ENCODE measurements at places on chromosomes 13 and 19.

DNA sequence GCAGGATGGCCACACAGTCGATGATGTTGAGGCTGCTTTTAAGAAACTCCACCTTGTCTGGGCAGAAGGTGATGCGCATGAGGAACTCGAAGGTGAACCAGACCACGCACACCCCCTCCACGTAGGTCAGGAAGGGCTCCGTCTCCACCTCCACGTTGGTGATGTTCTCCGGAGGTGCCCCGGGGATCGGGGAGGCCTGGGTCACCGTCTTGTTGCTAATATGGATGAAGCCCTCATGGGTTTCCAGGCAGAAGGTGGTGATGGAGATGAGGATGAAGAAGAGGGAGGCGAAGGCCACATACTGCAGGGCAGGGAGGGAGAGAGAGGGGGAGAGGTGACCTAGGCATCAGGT lies 5.4 kb downstream of the KCNC3 start:
- H3K36me3 ChIP-seq, result no peaks in the 10 kb centered on the region
- H3K27ac ChIP-seq, result no peak overlapping the region
- peaks cover 22% of the 10 kb centered on the region for H3K27me3 ChIP-seq
- H3K4me3 ChIP-seq, result no peak overlapping the region
- DNase-seq, result no peak

GRCh38 chr13:38421590-38422560 lies 72.2 kb downstream of the UFM1 start:
- no peaks in the 10 kb centered on the region for H3K36me3 ChIP-seq
- DNase-seq, result no peak
- H3K27me3 ChIP-seq, result no peaks in the 10 kb centered on the region
- H3K27ac ChIP-seq, result no peak overlapping the region

DNA sequence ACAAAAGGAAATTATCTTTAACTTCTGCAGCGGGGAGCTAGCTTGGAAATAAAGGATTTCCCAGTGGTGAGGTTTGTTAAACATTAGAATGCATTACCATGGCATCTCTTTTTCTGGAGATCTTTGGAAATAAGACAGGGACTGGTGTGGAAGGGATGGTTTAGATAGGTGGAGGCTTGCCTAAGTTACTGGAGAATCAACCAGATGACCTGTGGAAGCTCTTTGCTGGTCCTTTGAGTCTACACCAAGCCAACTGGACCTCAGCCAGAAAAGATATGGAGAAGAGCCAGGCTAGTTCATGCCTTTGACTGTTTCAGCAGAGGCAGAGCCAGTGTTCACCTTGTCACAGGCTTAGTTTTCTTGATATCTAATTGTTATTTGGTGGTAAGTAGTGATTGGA lies 134.7 kb downstream of the KCNRG start:
- H3K27ac ChIP-seq, result no peak overlapping the region
- no peak for DNase-seq
- H3K36me3 ChIP-seq, result no peaks in the 10 kb centered on the region
- no peaks in the 10 kb centered on the region for H3K27me3 ChIP-seq
- H3K4me1 ChIP-seq, result no peaks in the 10 kb centered on the region
- no peak overlapping the region for H3K4me3 ChIP-seq

DNA sequence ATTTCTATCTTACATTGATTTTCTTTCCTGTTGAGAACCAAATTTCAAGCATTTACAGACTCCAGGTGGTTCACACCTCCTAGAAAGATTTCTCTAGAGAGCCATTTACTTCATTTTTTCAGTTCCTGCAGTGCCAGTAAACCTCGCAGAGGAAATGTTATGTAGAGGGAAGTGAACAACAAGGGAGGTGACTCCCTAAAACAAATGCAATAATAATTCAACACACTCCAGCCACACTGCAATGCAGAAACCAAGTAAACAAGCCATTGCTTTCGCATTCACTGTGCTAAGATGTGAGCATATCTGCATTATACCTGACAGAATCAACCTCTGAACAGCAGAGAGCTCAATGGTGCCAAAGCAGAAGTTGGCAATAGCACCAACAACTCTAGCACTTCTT lies 215.1 kb downstream of the RBM26 start:
- H3K27me3 ChIP-seq, result no peaks in the 10 kb centered on the region
- no peaks in the 10 kb centered on the region for H3K36me3 ChIP-seq
- no peak overlapping the region for H3K4me3 ChIP-seq
- H3K4me1 ChIP-seq, result peaks cover 5% of the 10 kb centered on the region
- DNase-seq, result no peak
- H3K27ac ChIP-seq, result no peak overlapping the region

DNA sequence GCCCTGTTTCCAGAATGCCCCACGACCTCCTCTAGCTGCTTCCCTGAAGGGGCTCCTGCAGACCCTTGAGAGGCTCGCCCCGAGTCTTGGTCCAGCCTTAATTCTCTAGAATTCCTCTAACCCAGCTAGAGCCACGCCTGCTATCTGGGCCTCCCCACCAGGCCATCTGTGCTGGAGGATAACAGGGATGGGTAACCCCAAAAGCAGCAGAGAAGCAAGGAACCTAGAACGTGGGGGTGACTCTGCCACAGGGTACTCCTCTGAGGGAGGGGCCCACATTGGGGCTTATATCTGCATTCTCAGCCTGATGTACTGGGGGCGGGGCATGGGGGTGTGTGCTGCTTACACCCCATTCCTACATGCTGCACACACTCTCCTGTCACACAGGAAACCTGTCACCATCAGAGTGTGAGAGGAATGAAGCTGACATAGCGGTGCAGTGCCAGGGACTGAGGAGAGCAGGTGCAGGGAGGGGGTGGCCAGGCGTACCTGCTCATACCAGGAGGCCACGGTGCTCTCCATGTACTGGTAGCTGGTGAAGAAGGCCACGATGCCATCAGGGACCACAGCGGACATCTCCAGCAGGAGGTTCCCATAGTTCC lies 13.8 kb downstream of the KLC3 start:
- H3K36me3 ChIP-seq, result peaks cover 7% of the 10 kb centered on the region
- H3K27ac ChIP-seq, result no peak overlapping the region
- no peaks in the 10 kb centered on the region for H3K27me3 ChIP-seq
- no peaks in the 10 kb centered on the region for H3K4me1 ChIP-seq
- H3K4me3 ChIP-seq, result no peak overlapping the region

DNA sequence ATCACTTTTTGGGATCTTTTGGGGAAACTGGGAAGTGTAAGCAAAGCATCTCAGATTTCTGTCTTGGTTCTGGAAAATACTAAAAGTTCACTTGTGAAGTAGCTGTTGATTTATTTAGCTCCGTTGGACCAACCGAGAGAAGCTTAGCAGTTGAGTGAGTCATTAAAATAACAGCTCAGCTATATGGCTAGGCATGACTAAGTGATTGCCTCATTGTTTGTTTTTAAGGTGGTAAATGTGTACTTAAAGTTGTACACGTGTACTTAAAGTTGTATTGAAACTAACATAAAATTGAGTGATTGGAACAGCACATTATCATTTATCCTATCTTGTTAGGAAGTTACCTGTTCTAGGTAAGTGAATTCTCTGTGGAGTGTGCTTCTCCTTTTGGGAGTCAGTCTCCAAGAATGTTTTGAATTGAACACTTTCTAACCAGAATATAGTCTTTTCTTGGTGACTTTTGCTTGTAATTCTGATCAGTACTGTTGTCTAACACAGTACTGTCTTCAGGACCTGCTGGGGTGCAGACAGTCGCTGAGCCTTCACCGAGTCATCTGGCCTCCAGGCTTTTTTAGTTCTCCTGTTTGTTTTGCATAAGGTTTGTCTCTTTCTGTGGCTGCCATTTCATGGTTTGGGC lies 2.9 kb upstream of the DCUN1D2 start:
- no peak overlapping the region for H3K27ac ChIP-seq
- DNase-seq, result no peak
- no peaks in the 10 kb centered on the region for H3K27me3 ChIP-seq
- peaks cover 19% of the 10 kb centered on the region for H3K4me1 ChIP-seq

- no peak overlapping the region for H3K4me3 ChIP-seq
- H3K27me3 ChIP-seq, result no peaks in the 10 kb centered on the region
- no peak for DNase-seq
Observed at GRCh38 chr13:74299721-74300120, 165.5 kb upstream of the KLF12 start.

- DNase-seq, result no peak
- H3K27me3 ChIP-seq, result no peaks in the 10 kb centered on the region
- H3K36me3 ChIP-seq, result no peaks in the 10 kb centered on the region
- H3K4me3 ChIP-seq, result no peak overlapping the region
Observed at GRCh38 chr13:75687150-75687763, 51.1 kb downstream of the LMO7 start.

DNA sequence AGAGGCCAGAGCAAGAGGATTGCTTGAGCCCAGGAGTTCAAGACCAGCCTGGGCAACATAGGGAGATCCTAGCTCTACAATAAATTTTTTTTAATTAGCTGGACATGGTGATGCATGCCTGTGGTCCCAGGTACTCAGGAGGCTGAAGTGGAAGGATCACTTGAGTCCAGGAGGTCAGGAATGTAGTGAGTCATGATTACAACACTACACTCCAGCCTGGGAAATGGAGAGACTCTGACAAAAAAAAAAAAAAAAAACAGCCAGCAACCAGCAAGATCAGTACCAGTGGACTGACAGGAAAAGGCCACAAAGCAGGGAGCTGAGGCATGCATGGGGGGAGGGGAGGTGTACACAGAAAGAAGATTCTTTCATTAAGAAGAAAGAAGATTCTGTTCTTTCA lies 52.7 kb upstream of the RFXAP start:
- DNase-seq, result no peak
- H3K27ac ChIP-seq, result no peak overlapping the region
- H3K36me3 ChIP-seq, result no peaks in the 10 kb centered on the region
- no peaks in the 10 kb centered on the region for H3K27me3 ChIP-seq
- H3K4me1 ChIP-seq, result no peaks in the 10 kb centered on the region
- H3K4me3 ChIP-seq, result no peak overlapping the region

DNA sequence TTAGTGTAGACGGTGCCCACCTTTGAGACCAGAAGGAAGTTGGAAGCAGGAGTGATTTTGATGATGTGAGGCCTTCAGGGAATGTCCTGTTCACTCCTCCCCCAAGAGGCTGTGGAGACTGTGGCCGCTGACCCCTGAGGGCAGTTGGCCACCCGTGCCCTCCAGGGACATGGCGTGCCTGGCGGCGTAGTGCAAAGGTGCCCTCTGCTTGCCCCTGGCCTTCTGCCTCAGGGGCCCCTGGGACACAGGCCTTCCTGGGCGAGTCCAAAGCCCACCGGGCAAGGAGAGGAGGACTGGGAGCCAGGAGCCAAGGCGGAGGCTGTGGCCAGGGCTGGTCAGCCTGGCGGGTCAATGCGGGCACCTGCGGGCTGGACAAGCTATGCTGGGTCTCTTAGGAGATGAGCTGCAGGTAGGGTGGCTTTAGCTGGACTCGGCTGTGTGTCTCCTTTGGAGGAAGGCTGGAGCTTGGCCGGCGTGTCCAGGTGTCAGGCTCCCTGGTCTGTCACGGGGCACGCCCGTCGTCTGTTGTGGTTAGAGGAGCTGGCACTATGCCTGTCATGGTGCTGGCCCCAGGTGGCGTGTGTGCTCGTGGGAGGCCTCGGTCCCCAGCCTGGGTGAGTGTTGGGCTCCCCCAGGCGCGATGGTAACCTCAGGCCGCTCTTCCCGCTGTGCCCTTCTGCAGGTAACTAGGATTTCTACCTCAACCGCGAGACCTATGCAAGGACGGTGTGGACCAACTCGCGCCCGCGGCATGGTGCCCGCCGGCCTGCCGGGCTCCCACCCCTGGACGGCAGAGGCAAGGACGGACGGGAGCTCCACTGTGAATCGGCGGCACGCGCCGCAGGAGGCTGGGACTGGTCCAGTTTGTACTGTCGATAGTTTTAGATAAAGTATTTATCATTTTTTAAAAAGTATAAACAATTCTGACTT lies 6.8 kb downstream of the PLEKHJ1 start:
- no peak overlapping the region for H3K4me3 ChIP-seq
- H3K27ac ChIP-seq, result no peak overlapping the region
- peaks cover 65% of the 10 kb centered on the region for H3K36me3 ChIP-seq

GRCh38 chr19:28471731-28472510 lies 741.0 kb downstream of the UQCRFS1 start:
- no peak for DNase-seq
- H3K27me3 ChIP-seq, result no peaks in the 10 kb centered on the region
- H3K4me1 ChIP-seq, result no peaks in the 10 kb centered on the region

- peaks cover 15% of the 10 kb centered on the region for H3K27me3 ChIP-seq
- no peak for DNase-seq
- no peak overlapping the region for H3K4me3 ChIP-seq
- H3K36me3 ChIP-seq, result no peaks in the 10 kb centered on the region
- no peak overlapping the region for H3K27ac ChIP-seq
Observed at GRCh38 chr19:6527893-6528543, 2.8 kb upstream of the TNFSF9 start.

GRCh38 chr19:39182174-39182505 lies 14.6 kb upstream of the NCCRP1 start:
- H3K4me1 ChIP-seq, result peaks cover under 1% of the 10 kb centered on the region
- H3K4me3 ChIP-seq, result no peak overlapping the region
- H3K27ac ChIP-seq, result no peak overlapping the region
- no peak for DNase-seq
- peaks cover 15% of the 10 kb centered on the region for H3K36me3 ChIP-seq
- no peaks in the 10 kb centered on the region for H3K27me3 ChIP-seq

DNA sequence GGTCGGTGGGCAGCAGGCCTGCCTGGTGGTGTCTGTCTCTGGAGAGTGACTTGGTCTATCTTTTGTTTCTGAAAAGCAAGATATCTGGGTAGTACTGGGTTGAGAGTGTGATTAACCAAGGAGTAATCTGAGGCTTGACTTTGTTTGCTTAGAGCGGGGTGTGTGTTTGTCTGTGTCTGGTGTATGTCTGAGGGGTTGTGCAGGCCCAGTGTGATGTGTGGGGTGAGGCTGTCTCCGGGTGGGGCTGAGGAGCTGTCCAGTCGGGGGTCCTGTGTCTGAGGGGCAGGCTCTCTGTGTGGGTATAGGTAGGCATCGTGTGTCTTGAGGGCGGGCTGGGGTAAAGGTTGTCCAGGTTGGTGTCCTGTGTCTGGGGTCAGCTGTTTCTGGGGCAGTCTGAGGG lies 11.1 kb upstream of the TIMM50 start:
- no peak overlapping the region for H3K4me3 ChIP-seq
- DNase-seq, result no peak
- peaks cover 96% of the 10 kb centered on the region for H3K36me3 ChIP-seq
- H3K4me1 ChIP-seq, result no peaks in the 10 kb centered on the region

DNA sequence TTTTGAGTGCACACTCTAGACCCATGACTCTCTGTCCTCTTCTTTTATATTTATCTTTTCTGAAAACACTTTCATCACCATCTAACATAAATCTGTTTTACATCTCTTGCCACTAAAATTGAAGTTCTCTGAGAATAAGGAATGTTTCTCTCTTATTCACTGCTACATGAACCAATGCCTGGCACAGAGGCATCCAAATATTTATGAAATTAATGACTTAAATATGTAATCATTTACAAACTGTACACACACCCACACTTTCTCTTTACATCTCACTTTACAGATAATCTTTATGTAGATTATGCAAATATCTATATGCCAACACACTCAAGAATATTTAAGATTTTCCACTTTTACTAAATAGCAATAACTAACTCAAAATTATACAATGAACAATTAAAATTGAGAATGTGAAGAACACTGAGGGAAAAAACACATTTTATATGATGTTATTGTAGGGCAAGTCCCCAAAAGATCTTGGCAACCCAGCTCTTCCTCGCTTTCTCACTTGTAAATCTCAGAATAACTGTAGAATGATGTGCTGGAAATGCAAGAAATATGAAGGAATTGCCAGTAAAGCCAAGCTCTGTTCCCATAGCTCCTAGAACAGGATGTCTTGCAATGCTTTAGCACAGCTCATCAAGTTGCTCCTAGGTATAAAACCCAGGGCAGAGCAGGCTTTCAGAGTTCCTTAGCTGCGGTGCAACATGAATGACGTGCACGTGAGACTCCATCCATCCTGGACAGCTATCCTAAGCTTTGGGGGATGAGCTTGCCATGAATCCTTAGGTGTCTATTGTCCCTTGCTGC lies 50.7 kb downstream of the UGGT2 start:
- no peaks in the 10 kb centered on the region for H3K27me3 ChIP-seq
- H3K4me1 ChIP-seq, result no peaks in the 10 kb centered on the region
- no peaks in the 10 kb centered on the region for H3K36me3 ChIP-seq
- H3K27ac ChIP-seq, result no peak overlapping the region
- H3K4me3 ChIP-seq, result no peak overlapping the region

All from effector memory CD4-positive, alpha-beta T cell (primary cell).